ENCODE measurements at places on chromosomes 3 and 15.

GRCh38 chr3:105746231-105746996, 122.4 kb downstream of the CBLB start:
- DNase-seq: peak; percentile 55

GRCh38 chr15:74428970-74429780, 4.6 kb downstream of the SEMA7A start:
- DNase-seq: no peak

DNA sequence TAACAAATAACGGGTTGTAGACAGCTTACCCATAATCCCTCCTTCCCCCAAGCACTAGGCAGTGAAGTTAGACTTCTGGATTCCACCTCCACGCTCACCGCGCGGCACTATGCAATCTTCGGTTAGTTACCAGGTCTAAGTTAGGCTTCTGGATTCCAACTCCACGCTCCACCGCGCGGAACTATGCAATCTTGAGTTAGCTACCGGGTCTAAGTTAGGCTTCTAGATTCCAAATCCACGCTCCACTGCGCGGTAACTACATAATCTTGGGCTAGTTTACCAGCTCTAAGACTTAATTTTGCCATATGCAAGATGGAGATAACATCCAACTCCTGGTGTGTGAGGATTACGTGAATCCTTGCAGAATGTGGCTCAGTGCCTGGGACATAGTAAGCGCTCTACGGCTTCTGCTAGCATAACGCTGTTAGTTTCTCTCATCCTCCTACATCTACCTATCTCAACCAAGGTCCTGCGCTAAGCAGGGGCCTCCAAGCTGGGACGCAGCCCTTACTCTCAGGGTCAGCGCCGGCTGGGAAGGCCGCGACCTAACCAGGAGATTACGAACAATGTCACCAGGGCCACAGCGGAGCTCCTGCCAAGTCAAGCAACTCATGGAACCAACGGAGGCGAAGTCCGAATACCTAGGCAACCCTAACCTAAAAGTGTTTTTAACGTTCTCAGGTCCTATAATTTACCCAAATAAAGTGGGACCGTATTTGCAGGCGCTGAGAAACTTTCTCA, 497 bp upstream of the RPLP1 start:
- no peak for DNase-seq

DNA sequence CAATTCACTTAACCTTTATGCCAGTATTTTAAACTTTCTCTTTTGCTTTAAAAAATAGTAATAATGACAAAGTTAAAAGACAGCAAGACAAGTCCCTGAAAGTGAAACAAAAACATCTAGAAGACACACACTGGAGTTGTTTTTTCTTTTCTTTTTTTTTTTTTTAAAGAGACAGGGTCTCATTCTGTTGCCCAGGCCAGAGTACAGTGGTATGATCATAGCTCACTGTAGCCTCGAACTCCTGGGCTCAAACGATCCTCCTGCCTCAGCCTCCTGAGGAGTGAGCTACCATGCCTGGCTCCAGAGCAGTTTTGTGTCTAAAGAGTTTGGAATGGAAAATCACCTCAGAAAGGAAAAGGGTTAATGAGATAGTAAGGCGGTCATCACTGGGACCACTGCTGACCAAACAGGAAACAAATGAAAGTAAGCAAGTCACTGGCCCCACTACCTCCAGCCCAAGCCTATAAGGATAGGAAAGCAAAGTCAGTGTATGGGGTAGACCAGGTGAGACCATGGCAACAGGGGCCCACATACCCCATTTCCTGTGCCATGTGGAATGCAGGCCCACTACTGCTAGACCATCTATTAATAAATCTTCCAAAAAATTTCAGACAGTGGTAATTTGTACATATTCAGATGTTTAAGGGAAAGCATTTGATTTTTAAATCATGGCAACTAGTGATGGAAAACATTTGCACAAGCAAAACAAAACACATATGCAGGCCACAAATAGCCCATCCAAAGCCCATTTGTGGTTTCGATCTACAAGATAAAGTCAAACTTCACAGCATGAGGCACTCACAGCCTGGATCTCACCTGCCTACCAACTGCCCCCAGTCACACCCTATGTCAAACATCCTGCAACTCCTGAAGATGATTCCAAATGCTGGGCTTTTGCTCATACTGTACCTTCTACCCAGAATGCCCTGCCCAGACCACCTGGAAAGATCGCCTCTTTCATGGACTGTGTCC, 62.6 kb downstream of the OSBPL10 start:
- DNase-seq: no peak

- DNase-seq: no peak
Measured at GRCh38 chr3:127888156-127888555, 26.9 kb upstream of the KBTBD12 start.
